ENCODE measurements at places on chromosomes 6 and 20.

- DNase-seq: no peak
These were observed 155.5 kb downstream of the ESR1 start for GRCh38 chr6:151963001-151963400.

- no peak for DNase-seq
These were observed 286.6 kb downstream of the TSHZ2 start for GRCh38 chr20:53258741-53259140.

DNA sequence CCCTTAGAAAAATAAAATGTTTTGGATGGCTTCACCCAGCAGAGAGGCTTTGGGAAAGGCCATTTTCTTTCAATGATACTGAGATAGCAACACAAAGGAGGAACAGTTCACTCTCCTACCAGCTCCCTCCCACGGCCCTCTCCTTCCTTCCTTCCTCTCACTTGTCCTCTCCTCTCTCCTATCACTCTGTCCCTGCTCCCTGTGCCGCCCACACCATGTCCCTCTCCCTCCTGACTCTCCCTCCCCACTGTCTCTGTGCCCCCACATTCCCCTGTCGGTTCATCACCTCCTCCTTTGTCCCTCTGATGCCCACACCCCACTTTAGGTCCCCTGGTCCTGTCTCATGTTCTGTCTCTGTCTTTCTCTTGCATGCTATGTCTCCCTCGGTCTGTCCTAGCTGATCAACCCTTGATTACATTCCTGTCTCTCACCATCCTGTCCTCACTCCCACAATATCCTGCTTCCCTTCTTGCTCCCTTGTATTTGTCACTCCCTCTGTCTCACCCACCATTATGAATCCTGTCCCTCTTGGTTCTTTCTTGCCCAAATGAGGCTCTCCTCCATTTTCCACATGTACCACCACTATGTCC lies 30.1 kb downstream of the ELMO2 start:
- no peak for DNase-seq

- no peak for DNase-seq
These were observed 337.4 kb upstream of the QKI start for GRCh38 chr6:163077134-163077533.
